ENCODE measurements at places on chromosomes 11 and 22. TPM values are rescaled to one million over a fixed set of nuclear protein-coding genes. Genes with fewer than 3 reads are reported as not detected.

DNA sequence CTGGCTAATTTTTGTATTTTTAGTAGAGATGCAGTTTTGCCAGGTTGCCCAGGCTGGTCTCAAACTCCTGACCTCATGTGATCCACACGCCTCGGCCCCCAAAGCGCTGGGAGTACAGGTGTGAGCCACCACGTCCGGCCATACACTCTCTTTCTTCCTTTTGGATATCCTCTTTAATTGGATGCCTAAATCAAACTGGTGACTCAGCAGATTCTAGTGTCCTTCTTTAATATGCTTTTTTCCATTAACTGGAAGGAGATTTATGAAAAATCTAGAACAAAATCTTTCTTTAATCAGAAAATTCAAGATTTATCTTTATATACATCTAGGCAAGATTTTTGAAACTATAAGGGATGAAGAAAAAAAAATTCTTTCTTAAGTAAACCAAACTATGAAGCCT lies 969.3 kb upstream of the CCDC90B start:
- no peak for DNase-seq

DNA sequence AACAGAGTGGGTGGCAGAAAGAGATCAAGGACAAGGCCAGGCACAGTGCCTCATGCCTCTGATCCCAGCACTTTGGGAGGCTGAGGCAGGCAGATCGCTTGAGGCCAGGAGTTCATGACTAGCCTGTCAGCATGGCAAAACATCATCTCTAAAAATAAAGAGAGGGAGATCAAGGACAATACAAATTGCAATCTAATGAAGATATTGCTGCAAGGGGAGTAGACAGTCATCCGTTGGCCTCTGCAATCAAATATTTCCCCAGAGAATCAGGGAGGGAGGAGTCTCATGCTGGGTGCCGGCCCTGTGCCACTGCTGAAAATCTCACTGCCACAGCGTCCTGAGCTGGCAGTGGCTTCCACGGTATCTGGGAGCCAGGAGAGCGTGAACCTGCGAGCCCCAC lies 19.4 kb upstream of the IL17RA start:
- no peak for DNase-seq

The RAB3IL1 gene
- total RNA-seq = 4.6 TPM

DNA sequence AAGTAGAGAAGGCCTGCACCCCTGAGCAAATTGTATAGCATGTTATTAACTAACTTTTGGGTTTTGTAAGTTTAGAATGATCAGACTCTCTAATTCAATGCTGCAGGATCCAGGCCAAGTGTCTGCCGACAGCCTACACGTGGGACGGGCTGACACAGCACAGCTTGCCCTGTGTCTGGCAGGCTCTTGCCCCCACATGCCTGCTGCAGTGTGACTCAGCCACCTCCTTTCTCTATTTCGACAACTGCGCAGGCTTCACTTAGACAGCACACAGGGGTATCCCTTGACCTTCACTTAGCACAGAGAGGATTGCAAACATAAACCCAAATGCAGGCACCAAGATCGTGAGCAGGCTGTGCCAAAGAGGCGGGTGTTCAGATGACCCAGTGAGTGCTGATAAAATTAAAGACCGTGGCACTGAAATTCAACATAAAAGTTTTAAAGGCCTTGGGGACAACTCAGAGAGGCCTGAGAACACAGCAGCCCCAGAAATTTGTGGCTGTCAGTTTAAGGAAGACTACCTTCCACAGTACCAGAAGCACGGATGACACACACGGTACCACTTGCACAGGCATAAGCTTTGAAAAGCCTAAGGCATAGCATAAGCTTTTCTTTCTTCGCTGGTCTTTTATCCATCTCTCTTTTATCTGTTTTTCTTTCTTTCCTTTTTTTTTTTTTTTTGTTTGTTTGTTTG lies 37.8 kb downstream of the SCN3B start:
- DNase-seq = no peak

The GRAP2 gene
- 0.02 TPM for total RNA-seq

GRCh38 chr11:15258433-15259165 lies 143.9 kb downstream of the INSC start:
- no peak for DNase-seq

The MYRF gene
- 0.30 TPM for total RNA-seq

The FOSL1 gene
- total RNA-seq = 56.1 TPM

GRCh38 chr11:12234221-12234620 lies 123.8 kb downstream of the MICAL2 start:
- no peak for DNase-seq

All from NCI-H460 (cell line).